Brain pericyte (primary cell): ENCODE measurements at places on chromosomes 11 and 22.

GRCh38 chr11:127825183-127825582 is 762.2 kb downstream of the ETS1 start:
- DNase-seq: no peak

DNA sequence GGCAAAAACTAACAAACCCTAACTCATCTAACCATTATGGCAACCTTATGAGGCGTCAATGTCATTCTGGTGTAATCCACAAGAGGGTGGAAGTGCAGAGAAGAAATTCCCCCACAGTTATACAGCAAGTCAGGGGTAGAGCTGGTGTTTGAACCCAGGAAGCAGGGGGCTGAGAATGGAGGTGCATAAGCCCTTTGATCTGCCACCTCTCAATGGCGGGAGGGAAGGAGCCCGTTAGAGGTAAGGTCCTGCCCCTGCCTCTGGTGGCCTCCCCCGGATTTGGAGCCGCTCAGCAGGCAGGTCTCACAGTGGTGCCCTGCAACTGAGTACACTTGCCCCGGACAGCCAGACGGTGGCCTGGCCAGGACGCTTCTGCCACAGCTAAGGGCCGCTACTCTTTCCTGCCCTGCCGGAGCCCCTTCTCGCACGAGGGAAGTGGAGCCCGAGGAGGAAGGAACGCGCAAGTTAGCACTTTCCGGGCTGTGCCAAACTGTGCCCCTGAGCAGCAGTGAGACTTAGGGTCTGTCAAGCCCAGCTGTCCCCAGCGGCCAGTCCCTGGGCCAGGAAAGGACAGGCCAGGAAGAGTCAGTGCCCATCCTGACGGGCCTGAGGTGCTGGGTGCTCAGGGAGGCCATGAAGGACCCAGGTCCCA is 1.1 kb downstream of the FXYD2 start:
- no peak for DNase-seq

DNA sequence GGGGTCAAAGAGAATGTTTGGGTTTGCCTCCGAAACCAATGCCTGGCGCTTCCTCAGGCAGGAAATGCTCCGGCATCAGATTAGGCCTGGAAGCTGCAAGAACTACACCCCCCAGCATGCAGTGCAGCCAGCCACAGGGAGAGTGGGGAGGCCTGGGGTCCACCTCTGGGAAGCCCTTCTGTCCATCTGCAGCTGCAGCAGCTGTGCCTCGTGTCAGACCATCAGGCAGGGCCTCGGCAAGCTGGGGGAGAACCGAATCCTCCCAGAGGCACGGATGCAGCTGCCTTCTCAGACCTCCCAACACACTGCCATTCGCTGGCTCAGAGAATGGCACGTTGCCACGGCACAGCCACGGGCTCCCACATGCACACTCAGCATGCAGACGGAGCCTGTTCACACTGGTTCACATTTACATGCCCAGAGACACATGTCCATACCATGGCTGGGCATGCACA is 57.4 kb downstream of the NECTIN1 start:
- DNase-seq: peak; percentile 49

DNA sequence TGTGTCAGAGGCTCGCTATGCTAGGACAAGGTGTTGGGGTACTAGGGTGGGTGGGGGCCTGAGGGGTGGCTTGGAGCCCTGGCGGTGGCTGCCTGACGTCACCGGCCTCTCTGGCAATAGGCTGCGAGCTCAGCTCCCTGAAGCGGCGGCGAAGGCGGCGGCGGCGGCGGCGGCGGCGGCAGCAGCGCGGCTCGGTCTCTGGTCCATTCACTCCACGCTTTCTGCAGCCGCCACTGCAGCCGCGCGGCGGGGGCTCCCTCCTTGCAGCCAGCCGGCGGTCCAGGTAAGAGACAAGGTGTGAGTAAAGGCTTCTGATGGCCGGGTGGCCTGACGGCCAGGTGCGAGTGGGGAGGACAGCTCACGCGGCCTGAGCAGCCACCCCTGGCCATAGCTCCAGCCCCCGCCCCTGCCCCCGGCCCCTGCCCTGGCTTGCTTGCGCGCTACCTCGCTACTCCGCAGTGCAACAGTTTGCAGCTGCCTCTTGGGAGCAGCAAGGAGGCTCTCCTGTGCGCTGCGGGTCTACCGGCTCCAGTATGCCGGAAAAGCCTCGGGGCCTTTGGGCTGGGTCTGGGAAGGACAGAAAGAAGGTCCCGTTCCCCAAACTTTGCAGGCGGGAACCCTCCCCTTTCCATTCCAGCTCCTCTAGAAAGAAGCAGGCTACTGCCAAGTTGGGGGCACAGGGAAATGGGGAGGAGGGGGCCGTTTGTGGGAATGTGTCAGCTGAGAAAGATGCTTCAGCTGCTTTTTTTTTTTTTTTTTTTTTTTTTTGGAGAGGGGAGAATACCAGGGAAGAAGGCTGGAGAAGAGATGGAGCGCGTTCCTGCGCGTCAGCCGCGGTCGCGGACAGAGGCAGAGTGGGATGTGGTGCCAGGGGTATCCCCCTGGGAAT is at the start of gene C11orf87:
Gene C11orf87, plus strand, starts transcription at position 210 of the 889 bp plus-strand sequence. CDS start 1,444 bp downstream, outside the sequence.
- DNase-seq: no peak

- DNase-seq: no peak
Observed at GRCh38 chr11:91156041-91156440, 933.2 kb upstream of the CHORDC1 start.

GRCh38 chr11:126607374-126607773 is 251.9 kb downstream of the ST3GAL4 start:
- DNase-seq: no peak

DNA sequence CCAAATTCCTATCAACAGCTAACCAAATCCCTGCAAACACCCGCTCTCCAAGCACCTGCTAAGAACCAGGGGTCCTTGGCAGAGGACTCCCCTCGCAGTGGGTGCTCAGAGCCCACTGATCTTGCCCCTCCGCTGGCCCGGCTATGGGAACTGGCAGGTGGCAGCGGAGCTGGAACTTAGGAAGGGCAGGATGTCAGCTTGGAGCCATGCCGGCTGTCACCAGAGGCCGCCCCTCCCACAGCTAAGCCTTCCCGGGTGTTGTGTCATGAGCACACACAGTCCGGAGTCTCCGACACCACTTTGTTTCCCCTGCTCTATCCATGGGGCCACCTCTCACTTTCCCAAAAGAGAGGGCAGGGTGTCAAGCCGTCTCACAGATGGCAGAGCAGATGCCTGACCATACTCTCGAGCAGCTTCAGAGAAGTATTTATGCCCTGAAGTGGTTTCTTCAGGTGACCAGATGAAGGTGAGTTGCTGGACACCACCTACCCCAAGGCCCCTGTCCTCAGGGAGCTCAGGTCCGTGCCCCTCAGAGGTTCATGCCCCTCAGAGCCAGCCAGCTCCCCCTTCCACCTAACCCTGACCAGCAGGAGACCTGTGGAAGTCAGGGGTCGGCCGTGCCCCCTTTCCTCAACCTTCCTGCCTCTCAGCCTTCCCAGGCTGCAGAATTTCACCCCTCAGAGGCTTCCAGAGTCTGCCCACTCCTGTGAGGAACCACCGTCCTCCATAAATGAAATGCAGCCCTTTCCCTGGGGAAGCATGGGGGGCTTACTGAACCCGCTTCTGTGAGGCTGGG is 545.7 kb upstream of the B3GAT1 start:
- DNase-seq: no peak

DNA sequence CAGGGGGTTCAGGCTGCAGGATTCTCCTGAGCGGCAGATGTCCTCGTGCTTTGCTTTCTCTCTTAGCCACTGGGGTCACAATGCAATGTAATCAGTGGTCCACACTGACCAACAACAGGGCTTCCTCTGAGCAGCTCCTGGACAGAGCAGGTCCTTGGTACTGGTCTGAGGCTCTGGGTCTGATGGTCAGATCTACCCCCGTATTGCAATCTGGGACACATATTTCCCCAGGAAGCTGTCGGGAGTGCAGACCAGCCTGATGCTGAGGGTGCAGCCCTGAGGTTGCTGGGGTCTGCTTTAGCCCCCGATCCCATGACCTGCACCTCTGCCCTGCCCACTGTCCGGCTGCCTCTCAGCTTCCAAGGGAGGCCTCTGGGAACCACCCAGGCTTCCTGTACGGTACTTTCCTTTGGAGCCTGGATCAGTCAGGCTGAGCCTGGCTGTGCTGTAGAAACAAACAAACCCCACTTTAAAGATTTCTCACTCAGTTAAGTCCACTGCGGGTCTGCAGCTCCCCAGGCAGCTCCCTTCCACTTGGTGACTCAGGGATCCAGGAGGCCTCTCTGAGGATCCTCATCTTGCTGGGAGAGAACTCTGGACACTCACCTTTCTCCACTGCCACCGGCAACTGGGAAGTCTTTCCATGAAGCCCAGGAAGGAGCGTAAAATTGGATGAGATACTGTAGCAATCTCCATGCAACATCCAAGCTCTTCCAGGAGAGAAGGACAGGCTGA is 1046.6 kb downstream of the TBC1D22A start:
- DNase-seq: no peak

DNA sequence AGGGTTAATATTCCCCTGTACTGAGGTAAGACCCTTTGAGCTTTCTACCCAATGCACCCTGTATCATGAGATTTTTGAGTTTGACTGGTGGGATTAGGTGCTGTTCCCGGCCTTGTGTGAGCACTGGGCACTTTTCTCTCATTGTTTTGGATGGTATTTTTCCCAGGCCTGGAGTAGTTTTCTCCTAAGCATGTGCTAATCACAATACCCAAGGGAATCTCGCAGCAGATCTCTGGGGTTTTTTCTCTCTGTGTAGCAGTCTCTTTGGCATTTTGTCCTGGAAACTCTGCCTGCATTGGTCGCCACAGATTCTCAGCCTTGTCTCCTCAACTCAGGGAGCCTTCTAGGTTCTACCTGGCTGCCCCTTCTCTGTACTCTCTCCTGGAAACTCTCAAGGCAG is 19.9 kb downstream of the IGHMBP2 start:
- no peak for DNase-seq
